ENCODE measurements at places on chromosomes 5 and 9.

DNA sequence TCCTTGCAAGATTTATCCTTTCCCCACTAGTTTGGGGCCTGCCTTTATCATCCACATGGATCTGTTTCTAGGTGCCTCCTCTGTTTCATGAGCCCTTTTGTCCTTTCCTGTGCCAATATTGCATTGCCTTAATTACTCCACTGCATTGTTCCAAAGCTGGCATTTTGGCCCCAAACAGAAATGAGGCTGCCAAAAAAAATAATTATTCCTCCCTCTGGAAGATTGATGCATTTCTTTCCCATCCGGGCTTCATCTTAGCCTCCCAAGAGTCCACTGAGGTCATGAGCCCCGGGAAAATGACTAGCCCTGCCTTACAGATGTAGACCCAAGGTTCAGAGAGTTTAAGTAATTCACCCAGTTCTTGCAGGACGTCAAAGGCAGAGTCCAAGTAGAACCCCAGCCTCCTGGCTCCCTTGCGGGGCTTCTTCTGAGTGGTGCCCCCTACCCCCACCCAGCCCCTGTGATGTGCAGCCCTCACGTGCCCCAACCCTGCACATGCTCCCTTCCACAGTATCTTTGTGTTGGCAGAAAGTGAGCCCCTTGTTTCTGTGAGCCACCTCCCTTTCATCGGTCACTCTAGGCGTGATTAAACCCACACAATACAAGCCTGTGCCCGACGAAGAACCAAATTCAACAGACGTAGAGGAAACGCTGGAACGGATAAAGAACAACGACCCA is 62.1 kb downstream of the TMOD1 start:
- DNase-seq, result no peak

DNA sequence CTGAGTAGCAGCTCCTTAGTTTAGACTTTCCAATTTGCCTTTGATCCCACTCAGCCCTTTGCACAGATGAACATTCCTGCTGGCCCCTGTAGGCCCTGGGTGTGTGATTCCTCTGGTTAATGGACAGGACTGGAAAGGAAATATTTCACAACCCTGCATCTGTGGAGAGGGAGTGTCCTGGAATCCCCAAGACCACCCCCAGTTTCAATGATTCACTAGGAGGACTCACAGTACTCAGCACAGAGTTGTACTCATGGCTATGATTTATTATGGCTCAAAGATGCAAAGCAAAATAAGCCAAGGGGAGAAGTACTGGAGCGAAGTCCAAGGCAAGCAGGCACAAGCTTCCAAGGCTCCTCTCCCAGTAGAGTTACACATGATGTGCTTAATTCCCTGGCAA is 42.4 kb upstream of the TJP2 start:
- DNase-seq, result peak; percentile 93

- DNase-seq, result no peak
Observed at GRCh38 chr9:17578577-17578910, 322 bp upstream of the SH3GL2 start.

DNA sequence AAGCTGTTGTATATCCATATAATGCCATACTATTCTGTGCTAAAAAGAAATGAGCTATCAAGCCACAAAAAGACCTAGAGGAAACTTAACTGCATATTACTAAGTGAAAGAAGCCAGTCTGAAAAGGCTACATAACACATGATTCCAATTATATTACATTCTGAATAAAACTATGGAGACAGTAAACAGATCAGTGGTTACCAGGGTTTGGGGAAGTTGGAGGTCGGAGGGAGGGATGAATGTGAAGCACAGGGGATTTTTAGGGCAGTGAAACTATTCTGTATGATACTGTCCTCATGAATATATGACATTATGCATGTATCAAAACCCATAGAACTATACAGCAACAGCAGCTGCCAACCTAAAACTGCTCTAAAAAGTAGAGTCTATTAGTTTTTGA is 5.6 kb upstream of the RFK start:
- no peak for DNase-seq

- no peak for DNase-seq
Observed at GRCh38 chr9:78938821-78939220, 632.9 kb upstream of the TLE4 start.

GRCh38 chr5:82349652-82350051 is 71.5 kb upstream of the RPS23 start:
- DNase-seq, result no peak

GRCh38 chr5:42915306-42915866 is 103.7 kb upstream of the SELENOP start:
- no peak for DNase-seq

DNA sequence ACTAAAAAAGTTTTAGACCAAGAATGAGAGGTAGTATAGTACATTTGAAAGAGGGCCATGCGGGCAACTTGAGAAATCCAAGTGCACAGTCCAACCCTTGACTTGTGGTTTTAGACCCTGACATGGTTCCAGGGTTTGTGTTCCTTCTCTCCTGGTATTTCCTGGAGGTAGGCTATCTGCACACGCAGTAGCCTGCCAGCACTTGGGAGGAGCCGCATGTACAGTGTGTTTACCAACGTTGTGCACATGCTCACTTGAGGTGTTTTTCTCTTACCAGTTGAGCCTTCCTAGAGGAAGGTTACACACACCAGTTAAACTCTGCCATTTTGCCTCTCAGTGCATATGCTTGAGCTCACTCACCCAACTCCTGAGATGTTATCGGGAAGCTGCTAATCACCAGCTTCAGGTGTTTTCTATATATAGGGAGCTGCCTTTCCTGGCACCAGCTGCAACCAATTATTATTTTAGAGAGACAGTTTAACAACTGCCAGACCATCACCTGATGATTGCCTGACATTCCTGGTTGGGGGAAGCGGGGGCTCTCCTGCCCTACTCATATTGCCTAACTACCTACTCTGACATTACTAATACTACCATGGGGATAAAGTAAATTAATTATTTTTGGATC is 593.4 kb upstream of the TUSC1 start:
- DNase-seq, result peak; percentile 36

- DNase-seq, result peak; percentile 31
Observed at GRCh38 chr5:176693477-176693851, 46.2 kb downstream of the TSPAN17 start.

DNA sequence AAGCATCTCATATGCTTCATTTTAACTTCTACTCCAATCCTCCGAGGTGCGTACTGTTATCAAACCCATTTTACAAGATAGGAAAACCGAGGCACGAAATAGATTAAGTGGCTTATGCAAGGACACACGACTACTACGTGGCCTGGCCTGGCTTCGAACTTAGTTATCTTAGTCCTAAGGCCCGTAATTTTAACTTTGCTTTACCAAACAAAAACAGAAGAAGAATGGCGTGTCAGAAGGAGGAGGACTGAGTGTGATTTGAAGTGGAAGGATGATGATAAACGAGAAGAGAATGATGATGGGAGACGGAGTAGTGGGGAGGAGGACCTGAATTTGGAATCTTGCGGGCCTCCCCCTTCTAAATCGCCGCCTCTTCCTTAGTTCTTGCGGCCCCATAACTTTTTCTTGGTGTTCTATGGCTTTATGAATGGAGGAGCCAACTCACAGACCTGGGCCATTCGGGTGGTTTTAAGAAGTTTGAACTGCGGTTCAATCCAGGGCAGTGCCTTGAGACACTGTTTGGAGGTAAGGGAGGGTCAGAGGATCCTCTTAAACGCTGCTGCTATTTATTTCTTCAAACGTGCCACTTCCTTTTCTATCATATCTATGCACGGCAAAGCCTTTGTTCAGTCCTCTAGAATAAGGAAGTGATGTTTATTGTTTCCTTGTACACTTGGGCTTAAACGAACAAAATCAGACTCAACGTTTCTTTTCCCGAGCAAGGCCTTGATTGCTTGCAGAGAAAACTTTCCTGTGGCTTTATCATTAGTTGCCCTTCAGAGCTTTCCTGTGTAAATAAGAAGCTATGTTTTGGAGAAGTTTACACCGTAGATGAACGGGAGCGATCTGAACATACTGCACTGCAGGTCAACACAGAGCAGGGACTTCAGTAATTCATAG is 795 bp downstream of the CNOT8 start:
- DNase-seq, result no peak

GRCh38 chr5:125550274-125550673 is 803.8 kb upstream of the ZNF608 start:
- DNase-seq, result peak; percentile 79

- no peak for DNase-seq
Observed at GRCh38 chr9:98254228-98255060, 1.0 kb downstream of the TBC1D2 start.

DNA sequence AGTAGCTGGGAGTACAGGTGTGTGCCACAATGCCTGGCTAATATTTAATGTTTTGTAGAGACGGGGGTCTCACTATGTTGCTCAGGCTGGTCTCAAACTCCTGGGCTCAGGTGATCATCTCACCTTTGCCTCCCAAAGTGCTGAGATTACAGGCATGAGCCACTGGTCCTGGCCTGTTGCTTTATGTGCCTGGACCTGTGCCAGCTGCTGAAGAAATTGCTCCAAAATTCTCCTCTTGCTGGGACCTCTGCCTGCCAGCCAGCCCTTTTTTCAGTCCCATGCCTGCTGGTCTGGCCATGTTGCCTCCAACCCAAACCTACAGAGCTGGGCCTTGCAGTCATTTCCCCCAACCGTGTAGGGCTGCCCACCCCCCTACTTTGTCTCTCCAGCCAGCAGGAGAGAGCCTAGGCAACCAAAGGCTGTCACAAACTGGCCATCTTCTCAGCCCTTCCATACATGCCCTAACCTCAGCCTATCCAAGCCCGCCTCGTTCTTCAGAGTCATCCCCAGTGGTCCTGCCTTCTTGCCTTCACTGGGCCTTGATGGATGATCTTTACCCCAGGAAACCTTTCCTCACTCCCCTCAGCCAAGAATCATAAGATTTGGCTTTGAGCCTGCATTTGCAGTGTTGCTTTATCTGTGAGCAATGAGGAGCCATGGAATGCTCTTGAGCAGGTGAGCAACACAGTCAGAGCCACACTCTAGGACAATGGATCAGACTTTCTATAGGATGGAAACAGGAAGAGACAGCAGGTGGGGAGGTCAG is 27.4 kb upstream of the SYNPO start:
- no peak for DNase-seq

DNA sequence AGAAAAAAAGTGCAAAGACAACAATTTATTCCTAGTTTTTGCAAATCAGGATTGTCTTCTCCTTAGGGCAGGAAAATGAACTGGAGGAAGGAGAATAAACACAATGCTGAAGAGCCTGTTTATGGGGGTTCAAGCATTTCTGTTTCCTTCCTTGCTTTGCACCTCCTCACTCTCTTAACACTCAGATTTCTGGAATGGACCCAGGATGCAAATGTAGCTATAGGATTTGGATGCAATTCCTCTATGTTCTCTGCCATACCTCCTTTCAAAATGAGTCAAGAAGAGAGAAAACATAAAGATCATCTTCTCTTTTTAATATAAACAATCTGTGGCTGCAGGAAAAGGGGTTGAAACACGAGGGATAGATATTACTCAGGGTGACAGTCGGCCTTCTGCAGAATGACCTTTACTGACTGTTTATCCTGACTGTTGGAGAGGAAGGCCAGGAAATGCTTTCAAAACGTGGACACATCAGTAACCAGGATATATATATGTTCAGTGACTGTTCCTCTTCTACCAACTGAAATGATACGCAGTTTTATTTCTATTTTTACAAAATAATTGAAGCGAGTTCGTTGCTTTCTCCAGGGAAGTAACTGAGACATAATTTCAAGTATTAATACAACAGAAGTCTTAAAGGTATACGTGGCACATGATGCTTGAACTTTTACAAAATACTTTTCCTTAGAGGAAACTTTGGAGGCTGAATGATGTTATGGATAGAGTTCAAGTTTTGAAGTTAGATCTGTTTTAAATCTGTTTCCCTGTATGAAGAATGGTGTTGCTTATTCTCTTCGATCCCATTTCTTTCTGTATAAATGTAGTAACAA is 44.4 kb downstream of the ACTBL2 start:
- no peak for DNase-seq

DNA sequence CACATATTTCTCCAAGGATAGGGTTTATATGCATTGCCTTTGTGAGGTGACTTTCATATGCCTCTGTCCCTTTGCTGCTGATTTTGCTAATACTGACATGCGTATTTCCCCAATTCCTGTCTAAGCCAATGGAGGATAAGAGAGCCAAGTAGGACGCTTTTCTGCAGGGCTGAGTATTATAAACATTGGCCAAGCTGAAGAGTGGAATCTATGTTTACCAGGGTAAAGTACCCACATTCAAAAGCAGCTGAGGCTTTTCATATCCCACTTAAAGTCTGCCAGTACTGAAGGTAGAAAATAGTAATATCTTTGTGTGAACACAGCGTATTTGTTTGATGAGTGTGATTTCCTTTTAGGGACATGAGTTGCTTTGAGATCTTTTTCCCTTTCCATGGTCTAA is 128.8 kb upstream of the GPR151 start:
- no peak for DNase-seq

DNA sequence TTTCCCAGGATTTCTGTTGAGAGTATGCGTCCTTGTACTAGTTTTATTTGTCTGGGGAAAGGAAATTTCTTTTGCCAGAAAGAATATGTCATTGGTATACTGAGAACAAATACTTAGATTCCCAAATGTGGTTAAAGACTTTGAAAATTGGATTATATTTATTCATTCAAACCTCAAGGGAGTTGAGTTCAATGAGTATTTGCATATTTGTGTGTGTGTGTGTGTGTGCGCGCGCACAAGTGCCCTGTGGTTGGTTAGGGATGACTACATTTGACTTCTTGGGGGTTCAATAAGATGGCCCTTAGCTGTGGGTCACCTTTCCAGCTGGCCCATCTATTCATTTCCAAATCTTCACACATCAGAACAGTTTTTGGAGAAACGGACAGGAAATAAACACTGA is 4.9 kb downstream of the RXFP3 start:
- DNase-seq, result no peak

- no peak for DNase-seq
Observed at GRCh38 chr9:72800328-72800994, 152.4 kb downstream of the ALDH1A1 start.

DNA sequence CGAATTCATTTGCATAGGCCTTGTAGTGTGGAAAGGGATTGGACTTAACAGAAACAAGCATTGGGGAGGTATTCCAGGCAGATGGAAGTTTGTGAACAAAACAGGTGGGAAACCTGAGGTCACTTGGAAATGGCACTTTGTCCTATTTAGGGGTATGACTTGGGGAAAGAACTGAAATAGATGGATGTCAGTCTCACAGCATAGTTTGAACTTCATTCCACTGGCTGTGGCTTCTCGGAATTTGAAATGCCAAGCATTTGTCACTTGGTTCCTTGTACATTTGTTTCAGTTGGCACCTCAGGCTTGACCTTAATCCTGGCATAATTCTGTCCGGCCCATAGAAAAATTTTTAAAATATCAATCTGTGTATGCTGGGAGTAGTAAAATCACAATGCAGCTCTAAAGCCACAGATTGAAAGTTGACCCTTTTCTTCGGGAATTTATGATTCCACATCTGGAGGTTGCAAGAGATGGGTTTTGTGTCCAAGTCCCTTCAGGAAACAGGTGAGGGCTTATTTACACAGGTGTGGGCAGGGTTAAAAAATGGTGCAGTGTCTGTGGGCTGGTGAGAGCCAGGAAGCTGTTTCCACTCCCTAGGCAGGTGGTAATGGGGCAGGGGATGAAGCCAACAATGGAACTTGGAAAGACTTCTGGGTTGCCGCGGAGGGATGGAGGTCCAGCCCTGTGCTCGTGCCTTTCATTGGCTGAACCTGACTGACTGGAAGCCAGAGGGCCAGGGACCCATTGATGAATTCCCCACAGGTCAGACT is 39.2 kb upstream of the PDE8B start:
- DNase-seq, result no peak
